Tibial nerve (tissue), 4 donors: ENCODE measurements at places on chromosomes 5 and 9. TPM values are rescaled to one million over a fixed set of nuclear protein-coding genes. Genes with fewer than 3 reads are reported as not detected.

DNA sequence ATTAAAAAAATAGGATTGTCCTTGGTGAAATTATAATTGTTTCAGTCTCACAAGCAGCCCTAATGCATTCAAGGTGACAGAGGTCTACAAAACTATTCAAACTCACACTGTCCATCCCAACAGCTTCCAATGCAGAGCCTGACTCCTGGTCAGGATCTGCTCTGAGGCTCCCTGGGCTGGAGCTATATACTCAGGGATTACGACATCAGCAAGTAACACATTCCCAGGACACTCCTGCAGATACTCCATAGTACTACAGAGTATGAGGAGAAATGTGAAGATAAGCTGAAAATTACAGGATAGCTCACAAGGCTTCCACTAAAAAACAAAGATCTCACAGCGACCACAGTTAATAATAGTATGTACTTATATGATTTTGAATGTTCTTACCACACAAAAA lies 130.1 kb downstream of the AUH start:
- DNase-seq: no peak

- DNase-seq: no peak
These were observed 16.2 kb upstream of the TPM2 start for GRCh38 chr9:35705836-35706430.

The CDH10 gene
- not detected for total RNA-seq

The CCDC183 gene
- total RNA-seq: 4.6 TPM
